ENCODE measurements at places on chromosomes 5 and 9.

DNA sequence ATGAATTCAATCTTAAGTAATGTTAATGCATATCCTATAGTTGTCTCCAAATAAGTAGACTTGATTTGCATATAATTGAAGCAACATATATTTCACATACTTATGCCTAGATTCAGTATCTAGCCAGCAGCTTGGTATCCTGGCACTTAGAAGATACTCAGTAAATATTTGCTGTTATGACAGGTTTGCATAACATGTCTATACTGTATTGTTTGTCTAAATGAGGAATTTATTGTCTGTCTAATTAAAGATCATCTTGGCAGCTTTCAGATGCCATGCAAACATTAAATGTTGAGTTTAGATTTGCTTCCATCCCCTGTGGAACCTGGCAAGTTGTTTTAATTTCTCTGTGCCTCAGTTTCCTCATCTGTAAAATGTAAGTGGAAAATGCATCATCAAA, 9.4 kb downstream of the IQGAP2 start:
- H3K27me3 ChIP-seq = no peaks in the 10 kb centered on the region
- no peaks in the 10 kb centered on the region for H3K36me3 ChIP-seq
- DNase-seq = no peak
- H3K4me1 ChIP-seq = peaks cover 1% of the 10 kb centered on the region
- no peak overlapping the region for H3K4me3 ChIP-seq

- no peaks in the 10 kb centered on the region for H3K27me3 ChIP-seq
- no peak for DNase-seq
- H3K36me3 ChIP-seq = peaks cover 4% of the 10 kb centered on the region
- no peak overlapping the region for H3K27ac ChIP-seq
- 0 out of 2 replicates have a peak, but pooled peaks cover 2% of the 10 kb centered on the region for H3K4me1 ChIP-seq
These were observed 1.7 kb upstream of the ALDH1B1 start for GRCh38 chr9:38390851-38391250.

DNA sequence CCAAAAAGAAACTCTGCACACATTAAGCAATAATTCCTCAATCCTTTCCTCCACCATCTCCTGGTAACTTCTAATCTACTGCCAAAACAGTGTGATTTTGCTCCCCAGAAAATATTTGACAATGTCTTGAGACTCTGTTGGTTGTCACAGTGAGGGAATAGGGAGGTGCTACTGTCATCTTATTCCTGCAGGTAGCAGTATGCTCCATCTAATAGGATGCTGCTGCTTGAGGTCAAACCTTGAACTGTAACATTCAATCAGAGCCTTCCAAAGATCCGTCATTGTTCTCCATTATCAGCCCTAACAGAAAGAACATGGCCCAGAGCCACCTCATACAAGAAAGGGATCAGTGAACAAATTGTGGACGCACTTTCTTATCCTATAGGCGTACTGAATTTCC, 514.7 kb upstream of the GRIN3A start:
- H3K4me1 ChIP-seq = no peaks in the 10 kb centered on the region
- no peaks in the 10 kb centered on the region for H3K36me3 ChIP-seq
- no peak overlapping the region for H3K4me3 ChIP-seq
- no peak for DNase-seq
- H3K27ac ChIP-seq = no peak overlapping the region

DNA sequence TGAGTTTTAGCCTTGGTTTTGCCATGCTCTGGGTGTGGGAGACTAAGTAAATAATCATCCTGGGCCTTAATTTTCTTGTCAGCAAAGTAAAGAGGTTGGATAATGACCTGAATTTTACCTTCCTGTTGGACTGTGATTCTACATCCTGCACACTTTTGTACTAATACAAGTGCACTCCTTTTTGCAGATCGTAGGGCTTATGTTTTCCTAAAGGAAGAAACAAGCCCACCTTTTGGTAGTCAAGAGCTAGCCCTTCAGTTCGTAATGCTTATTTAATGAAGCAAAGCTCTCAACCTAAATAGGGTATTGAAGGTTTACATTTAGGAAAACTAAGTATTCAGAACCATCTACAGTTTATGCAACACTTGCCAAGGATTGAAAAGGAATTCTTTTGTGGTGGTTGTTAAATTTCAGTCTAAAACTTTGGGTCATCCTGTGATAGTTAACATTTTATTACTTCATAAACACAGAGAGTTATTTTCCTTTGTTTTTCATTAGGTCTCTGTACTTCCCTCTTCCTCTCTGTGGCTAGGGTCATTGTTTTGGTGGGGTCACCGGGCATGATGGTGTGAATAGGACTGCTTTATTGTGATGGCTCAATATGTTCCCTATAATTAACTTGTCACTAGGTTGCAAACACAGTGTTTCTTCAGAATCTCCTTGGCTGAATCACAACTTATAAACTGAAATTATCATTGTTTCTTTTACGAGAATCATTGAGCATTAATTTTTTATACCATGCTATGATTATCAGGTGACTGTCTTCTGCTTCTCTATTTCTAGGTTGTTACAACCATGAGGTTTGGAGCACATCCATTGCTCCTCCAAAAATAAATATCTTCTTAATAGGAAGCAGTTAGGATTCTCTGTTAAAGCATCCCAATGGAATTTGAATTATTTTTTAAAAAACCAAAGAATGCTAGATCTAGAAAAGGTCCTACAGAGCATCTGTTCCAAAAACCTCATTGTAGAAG, 28.5 kb downstream of the SPINK5 start:
- DNase-seq = no peak
- no peak overlapping the region for H3K4me3 ChIP-seq
- no peak overlapping the region for H3K27ac ChIP-seq
- no peaks in the 10 kb centered on the region for H3K36me3 ChIP-seq
- no peaks in the 10 kb centered on the region for H3K4me1 ChIP-seq

DNA sequence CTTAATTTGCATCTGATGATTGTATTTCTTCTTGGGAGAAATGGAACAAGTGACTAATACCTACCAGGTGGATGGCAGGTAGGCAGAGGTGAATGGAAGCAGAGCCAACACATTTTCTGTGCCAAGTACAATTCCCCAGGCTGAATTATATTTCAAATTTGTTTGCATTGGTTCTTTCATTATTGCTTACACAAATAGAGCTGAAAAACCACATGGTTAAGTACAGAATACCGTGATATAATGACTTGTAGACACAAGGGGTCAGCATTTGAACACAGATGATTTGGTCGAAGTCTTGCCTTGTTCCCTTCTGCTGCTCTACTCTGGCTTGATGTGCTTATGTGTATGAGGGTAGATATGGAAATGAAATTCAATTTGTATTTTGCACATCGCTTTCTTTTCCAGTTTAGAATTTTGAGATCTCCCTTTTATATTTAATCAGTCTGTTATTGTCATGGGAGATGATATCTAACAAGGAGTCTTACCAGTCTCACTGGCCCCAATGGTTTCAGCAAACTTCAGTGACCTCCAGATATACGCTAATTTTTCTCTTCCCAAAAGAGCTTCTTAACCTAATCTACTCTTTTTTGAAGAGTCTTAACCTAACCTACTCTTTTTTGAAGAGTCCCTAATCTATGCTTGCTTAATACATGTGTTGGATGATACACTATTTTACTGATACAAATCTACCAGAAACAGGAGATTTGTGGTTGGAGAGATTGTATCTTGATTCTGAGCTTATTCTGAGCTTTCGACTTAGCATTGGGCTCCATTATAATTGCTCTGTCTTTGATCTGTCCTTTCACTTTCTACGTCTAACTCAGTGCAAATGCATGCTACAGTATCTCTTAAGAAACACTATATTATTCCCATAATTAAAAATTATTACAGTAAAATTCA, 88.1 kb downstream of the PCSK1 start:
- no peaks in the 10 kb centered on the region for H3K36me3 ChIP-seq
- no peak overlapping the region for H3K4me3 ChIP-seq
- DNase-seq = no peak
- no peak overlapping the region for H3K27ac ChIP-seq
- H3K27me3 ChIP-seq = no peaks in the 10 kb centered on the region
- H3K4me1 ChIP-seq = no peaks in the 10 kb centered on the region

GRCh38 chr9:7489036-7489435, 310.5 kb downstream of the DMAC1 start:
- H3K27me3 ChIP-seq = no peaks in the 10 kb centered on the region
- H3K4me3 ChIP-seq = no peak overlapping the region
- DNase-seq = no peak
